Activated B cell treated with CpG ODN at 0.5 μM for 24 hours (primary cell): ENCODE measurements at places on chromosomes 6 and 20. TPM values are rescaled to one million over a fixed set of nuclear protein-coding genes. Genes with fewer than 3 reads are reported as not detected.
A peak's percentile ranks its signal among the peaks of the same experiment; 100 is the strongest.

DNA sequence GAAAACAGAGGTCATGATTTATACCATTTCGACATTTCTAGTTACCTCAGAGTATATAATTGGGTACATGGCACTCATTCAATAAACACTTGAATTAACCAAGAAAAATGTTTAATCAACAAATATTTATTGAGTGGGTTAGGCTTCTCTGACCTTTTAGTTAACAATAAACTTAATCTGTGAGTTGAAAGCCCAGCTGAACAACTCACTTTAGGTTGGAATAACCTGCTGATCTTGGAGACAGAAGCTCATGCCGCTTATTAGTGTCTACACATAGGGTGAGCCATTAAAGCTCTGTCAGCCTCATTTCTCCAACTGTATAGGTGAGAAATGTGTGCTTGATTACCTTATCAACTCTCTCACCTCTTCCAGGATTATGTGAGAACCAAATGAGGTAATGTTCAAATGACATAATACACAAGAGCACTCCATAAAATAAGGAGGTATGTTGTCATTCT is 98.2 kb upstream of the DTNBP1 start:
- DNase-seq = no peak

GRCh38 chr6:1436334-1437306 is 47.2 kb downstream of the FOXF2 start:
- DNase-seq = no peak

DNA sequence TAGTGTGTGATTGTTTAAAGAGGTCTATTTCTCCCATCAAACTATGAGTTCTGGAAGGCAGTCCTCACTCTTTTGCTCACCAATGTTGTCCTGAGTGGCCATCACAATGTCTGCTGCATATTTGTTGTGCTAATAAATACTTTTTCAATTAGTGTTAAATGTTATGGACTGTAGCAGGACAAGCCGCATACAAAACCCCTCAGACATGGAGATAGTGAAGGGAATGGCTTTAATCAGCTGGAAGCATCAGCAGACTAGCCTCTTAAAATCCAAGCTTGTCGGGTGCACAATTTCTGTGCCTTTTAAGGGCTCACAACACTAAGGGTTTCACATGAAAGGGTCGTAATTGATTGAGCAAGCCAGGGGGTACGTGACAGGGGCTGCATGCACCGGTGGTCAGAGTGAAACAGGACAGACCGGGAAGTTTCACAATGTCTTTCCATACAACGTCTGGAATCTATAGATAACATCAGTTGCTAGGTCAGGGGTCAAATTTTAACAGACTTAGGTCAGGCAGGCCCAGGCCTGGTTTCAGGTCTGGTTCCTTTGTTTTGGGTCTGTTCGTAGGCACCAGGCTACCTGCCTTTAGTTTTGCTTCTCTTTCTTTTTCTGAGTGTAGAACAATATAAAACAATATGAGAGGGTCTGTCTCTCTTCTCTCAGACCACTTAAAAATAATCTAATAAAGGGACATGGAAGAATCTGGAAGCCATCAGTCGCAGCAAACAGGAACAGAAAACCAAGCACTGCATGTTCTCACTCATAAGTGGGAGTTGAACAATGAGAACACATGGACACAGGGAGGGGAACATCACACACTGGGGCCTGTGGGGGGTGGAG is 327.6 kb upstream of the HTR1E start:
- DNase-seq = no peak

DNA sequence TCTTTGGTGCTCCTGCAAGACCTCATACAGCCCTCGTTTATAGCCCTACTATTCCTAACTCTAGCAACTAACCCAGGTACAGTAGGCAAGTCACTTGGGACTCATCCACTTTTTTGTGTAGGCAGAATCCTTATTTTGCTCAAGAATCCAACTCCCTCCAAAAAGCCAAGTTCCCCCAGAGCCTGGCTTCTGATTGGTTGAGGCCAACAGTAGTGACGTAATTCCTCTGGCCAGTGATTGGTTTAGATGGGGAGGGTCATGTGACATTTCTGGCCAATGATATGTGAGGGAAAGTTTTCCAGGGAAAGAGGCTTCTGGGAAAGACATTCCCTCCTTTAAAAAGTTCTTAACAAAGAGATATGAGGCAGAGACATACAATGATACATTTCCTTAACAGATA is 32.1 kb downstream of the KIAA1755 start:
- DNase-seq = no peak

GRCh38 chr6:166492092-166492741 is 94.3 kb downstream of the RAMACL start:
- DNase-seq = no peak

GRCh38 chr6:163759542-163759941 is 345.0 kb downstream of the QKI start:
- no peak for DNase-seq

- DNase-seq = no peak
Observed at GRCh38 chr6:25714765-25715164, 39.8 kb upstream of the SLC17A4 start.

DNA sequence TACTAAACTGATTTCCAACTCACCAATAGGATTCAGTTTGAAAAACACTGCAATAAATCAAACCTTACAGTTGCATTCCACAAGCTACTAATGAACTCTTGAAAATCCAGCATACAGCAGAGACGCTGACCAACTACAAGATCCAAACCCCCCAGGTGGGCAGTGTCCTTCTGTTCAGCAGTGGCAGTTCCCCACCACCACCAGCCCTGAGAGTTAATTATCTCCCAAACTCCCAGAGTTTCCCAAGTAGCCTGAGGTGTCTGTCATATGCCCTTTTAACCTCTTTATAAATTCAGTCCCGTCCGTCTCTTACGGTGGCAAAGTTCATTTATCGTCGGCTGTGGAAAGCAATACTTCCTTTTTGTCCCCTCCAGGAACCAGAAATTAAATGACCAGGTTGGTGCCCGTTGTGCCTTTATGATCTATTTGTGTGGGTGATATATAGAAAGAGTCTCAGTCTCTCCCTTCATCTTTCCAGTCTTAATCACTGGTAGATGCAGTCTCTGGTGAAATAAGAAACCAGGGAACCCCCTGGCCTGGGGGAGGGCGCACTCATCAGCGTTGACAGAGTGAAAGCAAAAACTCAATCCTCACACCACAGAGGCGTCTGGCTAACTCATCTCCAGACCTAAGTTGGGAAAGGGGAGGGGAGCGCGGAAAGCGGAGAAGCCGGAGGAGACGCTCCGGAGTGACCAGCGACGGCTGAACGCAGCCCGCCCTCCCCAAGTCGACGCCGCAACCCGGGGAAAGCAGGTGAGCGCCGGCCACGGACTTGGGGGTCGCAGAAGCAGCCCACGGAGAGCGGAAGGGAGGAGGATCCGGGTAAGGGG is 717 bp downstream of the MRPL14 start:
- peak; percentile 43 for DNase-seq

GRCh38 chr6:139164001-139164400 is 29.1 kb downstream of the HECA start:
- DNase-seq = no peak

DNA sequence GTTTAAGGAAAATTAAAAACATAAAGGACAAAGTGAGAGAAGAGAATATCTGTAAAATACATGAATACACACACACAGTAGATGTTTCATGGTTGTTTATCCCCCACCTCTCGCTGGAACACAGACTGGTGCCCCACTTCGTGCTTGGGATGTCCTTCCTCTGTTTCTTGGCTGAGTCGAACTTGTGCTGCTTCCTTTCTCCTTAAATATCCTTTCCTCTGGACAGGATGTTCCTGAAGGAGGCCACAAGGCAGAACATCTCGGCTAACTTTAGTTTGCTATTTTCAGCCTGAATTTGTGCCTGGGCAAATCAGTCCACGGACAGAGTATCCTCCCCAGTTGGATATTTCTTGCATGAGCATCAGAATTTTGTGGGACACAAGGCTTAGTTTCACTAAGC is 54.7 kb upstream of the ZMYND8 start:
- no peak for DNase-seq

DNA sequence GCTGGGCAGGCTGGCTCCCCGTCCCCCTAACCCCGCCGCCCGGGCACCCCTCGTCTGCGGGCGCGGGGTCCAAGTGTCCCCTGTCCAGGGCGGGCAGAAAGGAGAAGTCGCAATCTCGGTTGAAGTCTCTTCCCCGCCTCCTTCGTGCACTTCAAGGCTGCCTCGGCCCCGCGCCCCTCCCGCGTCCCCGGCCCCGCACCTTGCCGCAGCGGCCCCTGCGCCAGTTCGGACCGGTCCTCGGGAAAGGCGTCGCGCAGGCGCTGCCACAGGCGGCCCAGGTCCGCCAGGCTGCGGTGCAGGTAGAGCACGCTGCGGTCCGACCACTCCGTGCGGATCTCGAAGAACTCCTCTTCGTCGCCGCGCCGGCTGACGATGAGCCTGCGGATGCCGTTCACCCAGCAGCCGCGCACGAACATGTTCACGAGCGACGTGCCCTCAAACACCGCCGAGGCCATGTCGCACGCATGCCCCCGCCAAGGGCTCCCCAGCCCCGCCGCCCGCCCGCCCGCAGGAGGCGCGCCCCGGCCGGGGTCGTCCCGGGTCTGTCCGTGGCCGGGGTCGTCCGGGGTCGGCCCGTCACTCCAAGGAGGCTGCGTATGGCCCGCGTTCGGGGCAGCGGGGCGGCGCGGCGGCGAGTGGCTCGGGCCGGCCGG is at the start of gene PXDC1:
TSS of gene PXDC1 (minus strand) at position 637 of the 653 bp plus-strand sequence. CDS start at position 455, 182 bp downstream.
- DNase-seq = no peak

DNA sequence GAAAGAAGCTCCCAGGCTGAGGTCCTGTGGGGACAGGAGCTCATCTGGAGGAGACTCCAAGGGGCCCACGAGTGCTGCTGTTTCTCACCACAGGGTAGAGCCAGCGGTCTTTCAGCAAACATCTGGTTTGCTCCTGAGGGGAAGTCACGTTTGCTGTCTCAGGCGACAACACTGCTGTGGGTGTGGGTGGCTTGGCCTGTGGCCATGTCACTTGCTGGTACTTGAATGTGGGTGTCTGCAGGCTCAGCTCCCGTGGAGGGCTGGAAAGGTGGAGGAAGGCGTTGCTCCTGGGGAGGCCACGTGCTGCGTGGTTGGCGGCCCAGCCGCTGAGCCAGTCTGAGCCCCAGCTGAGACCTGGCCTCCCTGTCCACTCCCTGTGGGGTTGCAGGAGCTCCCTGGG is 52.8 kb upstream of the MPC1 start:
- no peak for DNase-seq

- DNase-seq = no peak
Observed at GRCh38 chr20:23142162-23143050, 56.3 kb upstream of the CD93 start.

DNA sequence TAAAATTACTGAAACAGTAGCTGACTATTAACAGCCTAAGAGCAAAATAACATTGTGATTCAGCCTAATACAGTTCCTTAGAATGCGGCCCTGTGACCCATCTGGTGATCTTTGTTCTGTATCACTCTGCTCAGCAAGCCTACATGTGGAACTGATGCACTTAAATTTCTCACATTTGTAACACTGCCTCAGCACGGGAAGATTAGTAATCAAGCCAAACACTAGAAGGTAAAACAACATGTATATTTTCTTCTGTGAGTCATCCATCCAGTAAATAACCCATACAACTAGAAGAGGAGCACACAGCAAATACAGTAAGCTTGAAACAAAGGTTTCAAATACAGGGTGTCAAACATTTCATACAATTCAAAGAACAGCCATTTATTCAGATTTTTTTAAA is 189.7 kb upstream of the NOX3 start:
- no peak for DNase-seq

- no peak for DNase-seq
Observed at GRCh38 chr6:19413323-19413722, 423.8 kb upstream of the ID4 start.

- no peak for DNase-seq
Observed at GRCh38 chr6:138576313-138576712, 77.0 kb upstream of the NHSL1 start.

DNA sequence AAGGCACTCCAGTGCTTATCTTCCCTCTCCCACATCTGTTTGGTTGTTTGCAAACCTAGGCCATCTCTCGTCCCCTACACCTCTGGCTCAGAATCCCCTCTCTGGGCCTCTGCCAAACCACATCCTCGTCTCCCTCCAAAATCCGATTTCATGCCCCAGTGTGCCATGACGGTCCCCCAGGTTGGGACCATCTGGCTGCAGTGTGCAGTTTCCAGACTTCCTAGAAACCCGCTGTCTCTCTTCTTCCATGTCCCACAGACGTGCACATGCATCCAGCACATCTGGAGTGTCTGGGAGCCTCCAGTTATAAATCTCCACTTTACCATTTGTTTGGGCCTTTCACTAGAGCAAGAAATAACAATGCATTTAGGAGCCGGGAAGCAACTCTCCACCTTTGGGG is 316.2 kb downstream of the KIF16B start:
- no peak for DNase-seq

DNA sequence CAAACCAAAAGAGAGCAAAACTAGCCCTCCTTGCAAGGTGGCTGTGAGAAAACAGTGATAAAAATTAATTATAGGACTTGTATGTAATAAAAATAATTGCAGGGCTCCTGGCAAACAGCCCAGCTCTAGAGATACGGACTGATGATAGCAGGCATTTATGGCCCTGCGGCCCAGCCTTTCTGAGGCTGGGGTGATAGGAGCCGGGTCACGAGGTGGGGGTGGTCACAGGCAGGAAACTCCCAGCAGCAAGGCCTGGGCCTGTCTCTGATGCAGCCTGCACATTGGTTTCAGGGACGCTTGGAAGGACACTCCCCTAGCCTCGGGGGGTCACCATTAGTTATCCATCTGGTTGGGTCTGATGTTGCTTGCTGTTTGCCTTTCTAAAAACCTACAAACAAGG is 18.7 kb upstream of the TTPAL start:
- no peak for DNase-seq

- no peak for DNase-seq
Observed at GRCh38 chr6:159473475-159474263, 219.4 kb downstream of the SOD2 start.

- DNase-seq = no peak
Observed at GRCh38 chr6:55772730-55773129, 102.7 kb downstream of the BMP5 start.

- DNase-seq = no peak
Observed at GRCh38 chr20:8368670-8369069, 236.6 kb downstream of the PLCB1 start.

The SPTLC3 gene
- not detected in 2 replicates for total RNA-seq

The PBOV1 gene
- total RNA-seq = not detected in 2 replicates

The GTF3C6 gene
- 76.7 and 93.3 TPM in 2 replicates for total RNA-seq

The ZBTB12 gene
- total RNA-seq = 4.8 and 5.5 TPM in 2 replicates

The WFDC12 gene
- total RNA-seq = not detected in 2 replicates

The LYRM2 gene
- total RNA-seq = 41.9 and 44.9 TPM in 2 replicates

The ZBP1 gene
- 16.5 and 17.8 TPM in 2 replicates for total RNA-seq

The CALHM5 gene
- not detected in 2 replicates for total RNA-seq

The RAET1E gene
- total RNA-seq = not detected in 2 replicates

The SMLR1 gene
- total RNA-seq = not detected in 2 replicates

The NHSL1 gene
- total RNA-seq = 1.0 and 1.4 TPM in 2 replicates

The PAK5 gene
- total RNA-seq = not detected in 2 replicates

The FAM83B gene
- not detected in 2 replicates for total RNA-seq

The ARG1 gene
- not detected in 2 replicates for total RNA-seq

The SLA2 gene
- 0.59 and 0.67 TPM in 2 replicates for total RNA-seq
